ENCODE measurements at places on chromosomes 7 and 10. TPM values are rescaled to one million over a fixed set of nuclear protein-coding genes. Genes with fewer than 3 reads are reported as not detected.

The PIP gene
- total RNA-seq: not detected

The CXCL12 gene
- 11.2 TPM for total RNA-seq

- DNase-seq: no peak
Measured at GRCh38 chr7:55055479-55055878, 36.7 kb downstream of the EGFR start.

DNA sequence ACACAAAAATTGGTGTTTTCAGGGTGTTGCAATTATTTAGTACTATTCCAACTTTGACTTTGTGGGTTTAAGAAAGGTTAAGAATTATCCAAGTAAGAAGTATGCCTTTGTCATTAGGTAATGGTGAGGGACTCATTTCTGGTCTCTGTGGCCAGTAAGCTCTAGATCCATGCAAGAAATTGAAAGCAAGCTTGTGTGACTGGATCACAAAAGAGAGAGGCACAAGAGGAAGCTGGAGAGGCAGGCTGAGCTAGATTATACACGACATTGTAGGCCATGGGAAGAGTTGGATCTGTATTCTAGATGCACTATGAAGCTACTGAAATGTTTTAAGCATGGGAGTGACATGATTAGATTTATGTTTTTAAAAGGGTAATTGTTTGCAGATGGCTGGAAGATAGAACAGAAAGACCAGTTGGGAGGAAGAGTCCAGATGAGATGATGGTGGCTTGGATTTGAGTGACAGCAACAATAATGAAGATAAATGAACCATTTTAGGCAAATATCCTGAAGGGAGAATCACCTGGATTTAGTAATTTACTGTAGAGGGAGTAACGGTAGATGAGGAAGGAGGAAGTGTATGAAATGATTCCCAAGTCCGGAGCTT, 50.0 kb downstream of the CALD1 start:
- no peak for DNase-seq

GRCh38 chr10:50385624-50386023, 134.3 kb upstream of the ASAH2 start:
- no peak for DNase-seq

Measured in esophagus squamous epithelium (tissue), 5 donors.